BJ (cell line): ENCODE measurements at places on chromosomes 1 and 21.

- DNase-seq, result no peak
Measured at GRCh38 chr1:205861540-205861939, 11.6 kb upstream of the PM20D1 start.

GRCh38 chr1:94921977-94922376, 4.9 kb downstream of the CNN3 start:
- no peak for DNase-seq

GRCh38 chr1:219564109-219564508, 48.8 kb downstream of the ZC3H11B start:
- no peak for DNase-seq

DNA sequence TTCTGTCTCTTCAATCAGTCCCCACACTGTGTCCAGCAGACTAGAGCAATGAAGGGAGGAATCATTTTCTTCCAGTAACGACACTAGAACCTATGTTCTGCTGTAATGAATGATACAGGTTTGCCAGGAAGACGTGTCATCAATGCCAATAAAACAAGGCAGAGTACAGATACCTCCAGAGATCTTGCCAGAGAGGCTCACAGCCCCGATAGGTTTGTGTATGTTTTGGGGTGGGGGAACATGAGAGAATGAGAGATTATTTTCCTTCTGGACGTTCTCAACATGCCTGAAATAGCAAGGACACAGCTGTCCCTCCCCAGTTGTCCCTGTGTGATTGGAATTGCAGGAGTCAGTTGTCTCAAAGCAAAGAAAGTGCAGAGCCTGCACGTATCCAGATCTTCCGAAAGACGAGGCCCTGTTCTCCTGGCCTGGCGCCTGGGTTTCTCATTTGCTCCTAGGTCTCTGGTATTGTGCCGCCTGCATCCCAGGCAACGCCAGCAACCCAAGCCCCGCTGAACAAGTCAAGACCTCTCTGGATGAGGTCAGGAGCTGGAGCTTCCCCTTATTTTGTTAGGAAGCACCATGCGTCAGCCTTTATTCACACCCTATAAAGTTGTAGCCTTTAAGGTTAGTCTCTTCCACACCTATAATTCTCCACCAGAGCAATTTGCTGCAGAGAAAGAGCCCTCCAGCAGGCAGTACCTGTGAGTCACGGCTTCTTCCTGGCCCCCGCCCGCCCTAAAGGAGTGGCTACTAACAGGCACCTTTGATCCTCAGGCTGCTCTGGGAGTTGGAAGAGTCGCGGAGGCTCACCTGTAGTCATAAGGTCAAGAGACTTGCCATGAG, 130.5 kb downstream of the TOMM20 start:
- no peak for DNase-seq
